CD4-positive, alpha-beta T cell (primary cell): ENCODE measurements at places on chromosomes 4 and X. TPM values are rescaled to one million over a fixed set of nuclear protein-coding genes. Genes with fewer than 3 reads are reported as not detected.

MAPK10 gene
- total RNA-seq: 0.28 TPM

ZDHHC15 gene
- 0.16 TPM for total RNA-seq

CTAG1A gene
- total RNA-seq: not detected

PRMT9 gene
- 21.1 TPM for total RNA-seq

AVPR2 gene
- not detected for total RNA-seq

POU3F4 gene
- total RNA-seq: not detected

GRCh38 chr4:182904211-182904761 is 12.9 kb downstream of the DCTD start:
- H3K4me3 ChIP-seq: no peak overlapping the region
- DNase-seq: no peak
- H3K27ac ChIP-seq: no peak overlapping the region
- no peaks in the 10 kb centered on the region for H3K4me1 ChIP-seq

DNA sequence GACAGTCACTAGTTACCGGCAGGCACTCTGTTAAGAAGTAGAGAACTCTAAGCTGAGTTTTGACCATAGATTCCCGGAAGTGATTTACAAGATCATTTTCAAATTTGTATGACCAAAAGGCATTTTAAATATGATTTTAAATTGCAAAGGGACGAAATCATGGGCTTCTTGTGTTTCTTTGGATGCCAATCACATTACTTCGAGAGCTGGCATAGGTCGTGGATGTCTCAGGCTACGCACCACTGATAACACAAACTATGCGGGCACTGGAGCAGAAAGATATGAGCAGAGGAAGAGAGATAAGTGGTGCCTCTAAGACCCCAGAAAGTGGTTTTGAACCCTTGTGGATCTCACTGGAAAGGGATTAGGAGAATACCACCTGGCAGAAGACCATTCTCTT is 294.2 kb upstream of the FTHL17 start:
- no peaks in the 10 kb centered on the region for H3K27me3 ChIP-seq
- H3K4me1 ChIP-seq: no peaks in the 10 kb centered on the region
- no peak overlapping the region for H3K27ac ChIP-seq
- H3K36me3 ChIP-seq: no peaks in the 10 kb centered on the region
- no peak for DNase-seq

DNA sequence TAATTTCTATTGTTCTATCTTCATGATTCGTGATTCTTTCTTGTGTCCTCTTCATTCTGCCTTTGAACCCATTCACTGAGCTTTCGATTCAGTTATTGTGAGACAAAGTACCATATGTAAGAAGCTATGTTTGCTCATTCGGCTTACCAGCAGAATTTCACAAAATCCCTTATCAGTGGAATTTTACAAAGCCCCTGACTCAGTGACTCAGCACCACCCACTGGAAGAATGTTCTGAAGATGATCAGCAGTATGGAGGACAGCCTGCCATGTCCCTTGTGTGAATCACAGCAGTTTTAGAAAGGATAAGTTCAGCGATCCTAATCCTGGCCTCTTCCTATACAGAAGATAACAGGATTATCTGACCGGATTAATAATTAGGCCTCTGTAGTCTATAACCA is 5.8 kb upstream of the UXT start:
- no peak for DNase-seq
- no peaks in the 10 kb centered on the region for H3K36me3 ChIP-seq
- no peak overlapping the region for H3K27ac ChIP-seq
- H3K4me1 ChIP-seq: peaks cover under 1% of the 10 kb centered on the region
- no peaks in the 10 kb centered on the region for H3K27me3 ChIP-seq

- H3K36me3 ChIP-seq: no peaks in the 10 kb centered on the region
- no peak overlapping the region for H3K27ac ChIP-seq
- DNase-seq: no peak
- H3K4me3 ChIP-seq: no peak overlapping the region
- no peaks in the 10 kb centered on the region for H3K27me3 ChIP-seq
These were observed 145.9 kb downstream of the PPP3CA start for GRCh38 chr4:101201421-101201820.

- H3K36me3 ChIP-seq: no peaks in the 10 kb centered on the region
- H3K4me1 ChIP-seq: no peaks in the 10 kb centered on the region
- H3K4me3 ChIP-seq: no peak overlapping the region
- H3K27ac ChIP-seq: no peak overlapping the region
- H3K27me3 ChIP-seq: no peaks in the 10 kb centered on the region
These were observed 21.1 kb upstream of the FRYL start for GRCh38 chr4:48801016-48801715.

DNA sequence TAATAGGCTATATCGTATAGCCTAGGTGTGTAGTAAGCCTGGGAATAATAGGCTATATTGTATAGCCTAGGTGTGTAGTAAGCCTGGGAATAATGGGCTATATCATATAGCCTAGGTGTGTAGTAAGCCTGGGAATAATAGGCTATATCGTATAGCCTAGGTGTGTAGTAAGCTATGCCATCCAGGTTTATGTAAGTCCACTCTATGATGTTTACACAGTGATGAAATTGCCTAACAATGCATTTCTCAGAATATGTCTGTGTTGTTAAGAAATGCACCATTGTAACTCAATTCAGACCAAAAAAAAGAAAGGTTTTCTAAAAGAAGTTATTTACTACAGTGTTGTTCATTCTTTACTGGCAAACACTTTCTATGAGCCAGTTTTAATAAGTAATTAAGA is 1387.2 kb downstream of the STIM2 start:
- no peak for DNase-seq
- H3K27ac ChIP-seq: no peak overlapping the region
- no peaks in the 10 kb centered on the region for H3K36me3 ChIP-seq
- no peaks in the 10 kb centered on the region for H3K4me1 ChIP-seq
- H3K4me3 ChIP-seq: no peak overlapping the region
- H3K27me3 ChIP-seq: no peaks in the 10 kb centered on the region

DNA sequence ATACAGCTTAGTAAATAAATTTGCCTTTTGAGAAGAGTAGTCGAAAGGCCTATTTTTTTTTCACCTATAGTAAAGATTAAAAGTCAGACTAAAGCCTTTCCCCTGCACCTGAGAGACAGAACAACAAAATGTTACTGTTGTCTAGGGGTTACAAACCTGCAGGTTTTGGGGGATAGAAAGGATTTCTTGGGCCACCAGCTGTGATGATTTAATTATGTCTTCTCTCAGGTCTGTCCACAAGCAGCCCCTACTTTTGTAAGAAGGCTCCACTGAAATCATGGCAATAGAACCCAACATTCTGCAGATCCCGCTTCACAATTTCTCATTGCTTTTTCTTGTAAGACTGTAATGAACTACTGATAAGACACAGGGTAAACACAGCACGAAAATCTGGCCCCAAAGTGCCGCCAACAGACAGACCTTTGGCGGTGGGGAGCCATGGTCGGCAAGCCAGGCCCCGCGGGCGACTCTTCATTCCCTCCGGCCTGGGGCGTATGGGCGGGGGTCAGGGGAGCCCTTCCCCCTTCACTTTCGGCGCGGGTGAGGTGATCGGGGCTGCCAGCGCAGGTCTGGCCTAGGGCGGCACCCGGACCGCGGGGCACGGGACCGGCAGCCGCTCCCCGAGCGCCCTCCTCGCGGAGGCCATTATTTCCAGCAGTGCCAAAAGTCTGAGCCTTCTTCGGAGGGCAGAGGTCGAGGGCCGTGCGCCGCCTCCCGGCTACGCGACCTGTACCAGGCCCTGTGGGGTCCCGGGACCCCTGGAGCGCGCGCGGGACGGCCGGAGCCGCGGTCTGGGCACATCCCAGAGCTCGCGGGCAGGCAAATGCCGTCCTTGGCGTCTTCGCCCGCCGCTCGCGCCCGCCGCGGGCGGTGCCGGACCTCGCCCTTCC is 812 bp upstream of the KDM6A start:
- DNase-seq: peak; percentile 56
- H3K27me3 ChIP-seq: no peaks in the 10 kb centered on the region
- H3K27ac ChIP-seq: peak overlapping the region; percentile 99
- peaks cover 6% of the 10 kb centered on the region for H3K4me1 ChIP-seq
- H3K4me3 ChIP-seq: peak overlapping the region; percentile 82

DNA sequence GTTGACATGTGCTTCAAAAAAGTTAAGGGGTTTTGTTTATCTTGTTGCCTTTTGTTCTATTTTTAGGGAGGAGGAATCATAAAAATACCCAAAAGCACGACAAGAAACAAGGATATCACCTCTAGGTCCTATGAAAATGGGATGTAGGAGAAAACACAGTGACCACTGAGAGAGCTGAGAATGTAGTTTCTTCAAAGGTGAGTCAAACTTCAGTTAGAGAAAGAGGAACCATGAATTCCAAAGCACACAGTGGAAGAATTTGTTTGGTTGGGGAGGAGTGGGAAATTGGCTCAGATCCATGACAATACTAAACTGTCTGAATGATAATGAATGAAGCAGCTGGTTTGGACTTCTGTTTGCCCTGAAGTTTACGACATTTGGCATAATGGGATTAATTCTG is 19.1 kb upstream of the FRYL start:
- no peak overlapping the region for H3K4me3 ChIP-seq
- H3K27ac ChIP-seq: no peak overlapping the region
- no peaks in the 10 kb centered on the region for H3K27me3 ChIP-seq
- H3K36me3 ChIP-seq: no peaks in the 10 kb centered on the region
- DNase-seq: no peak

DNA sequence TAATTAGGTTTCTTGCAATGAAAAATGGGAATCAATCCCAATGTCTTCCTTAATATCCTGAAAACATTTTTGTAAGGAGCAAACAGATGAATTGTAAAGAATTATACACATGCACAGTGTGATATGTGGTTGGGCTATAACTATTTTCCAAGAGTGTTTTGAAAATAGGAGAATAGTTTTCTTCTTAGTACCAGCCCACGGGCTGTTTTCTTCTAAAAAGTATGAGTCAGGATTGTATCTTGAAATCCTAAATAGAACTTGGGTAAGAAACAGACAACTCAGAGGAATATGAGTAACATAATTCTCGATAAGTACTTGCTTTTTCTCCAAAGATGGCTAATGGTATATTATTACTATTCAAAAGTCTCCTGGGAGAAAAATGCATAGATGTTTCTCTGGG is 136.7 kb downstream of the MAGEC2 start:
- no peak overlapping the region for H3K27ac ChIP-seq
- H3K4me1 ChIP-seq: no peaks in the 10 kb centered on the region
- no peak for DNase-seq
- H3K27me3 ChIP-seq: no peaks in the 10 kb centered on the region

- H3K4me1 ChIP-seq: peaks cover 29% of the 10 kb centered on the region
- H3K27me3 ChIP-seq: no peaks in the 10 kb centered on the region
- peaks cover 5% of the 10 kb centered on the region for H3K36me3 ChIP-seq
- DNase-seq: no peak
- H3K27ac ChIP-seq: no peak overlapping the region
These were observed 2.7 kb downstream of the FAM120C start for GRCh38 chrX:54180403-54180802.

- H3K36me3 ChIP-seq: peaks cover 68% of the 10 kb centered on the region
- no peaks in the 10 kb centered on the region for H3K4me1 ChIP-seq
- no peak for DNase-seq
- H3K4me3 ChIP-seq: no peak overlapping the region
- no peaks in the 10 kb centered on the region for H3K27me3 ChIP-seq
These were observed 69.7 kb upstream of the COX18 start for GRCh38 chr4:73139245-73139644.

- no peaks in the 10 kb centered on the region for H3K36me3 ChIP-seq
- no peak overlapping the region for H3K27ac ChIP-seq
- no peaks in the 10 kb centered on the region for H3K27me3 ChIP-seq
- H3K4me3 ChIP-seq: no peak overlapping the region
These were observed 14.6 kb downstream of the CTAG1A start for GRCh38 chrX:154599531-154599930.

DNA sequence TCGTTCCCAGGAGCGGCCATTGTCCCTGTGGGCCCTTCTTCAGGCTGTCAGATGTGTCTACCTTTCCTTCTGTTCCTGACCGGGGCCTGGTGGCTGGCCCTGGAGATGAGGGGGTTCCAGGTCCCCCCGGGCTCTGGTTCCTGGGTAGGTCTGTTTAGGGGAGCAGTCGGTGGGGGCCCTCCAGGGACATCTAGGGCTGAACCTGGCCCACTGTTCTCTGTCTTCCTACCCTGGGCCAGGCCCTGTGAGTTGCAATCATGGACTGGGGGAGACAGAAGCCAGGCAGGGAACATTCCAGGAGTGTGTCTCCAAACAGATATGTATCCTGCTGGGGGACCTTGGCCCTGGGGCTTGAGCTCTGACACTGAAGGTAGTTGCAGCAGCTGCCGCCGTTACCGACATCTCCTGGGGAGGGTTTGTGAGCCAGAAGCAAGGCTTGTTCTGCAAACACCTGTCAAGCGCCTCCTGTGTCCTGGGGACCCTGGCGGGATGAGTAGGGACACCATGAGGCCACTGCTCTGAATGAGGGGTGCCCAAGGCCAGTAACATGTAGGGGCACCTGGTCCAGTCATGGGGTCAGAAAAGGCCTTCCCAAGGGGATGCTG is 49.5 kb upstream of the ADRA2C start:
- no peak overlapping the region for H3K4me3 ChIP-seq
- no peaks in the 10 kb centered on the region for H3K36me3 ChIP-seq
- no peak overlapping the region for H3K27ac ChIP-seq
- no peaks in the 10 kb centered on the region for H3K4me1 ChIP-seq
- H3K27me3 ChIP-seq: peaks cover 19% of the 10 kb centered on the region

- no peak overlapping the region for H3K4me3 ChIP-seq
- no peaks in the 10 kb centered on the region for H3K36me3 ChIP-seq
These were observed 57.7 kb upstream of the EFHC2 start for GRCh38 chrX:44401151-44401550.

- peaks cover 6% of the 10 kb centered on the region for H3K4me1 ChIP-seq
- H3K4me3 ChIP-seq: no peak overlapping the region
- H3K36me3 ChIP-seq: peaks cover 35% of the 10 kb centered on the region
- H3K27ac ChIP-seq: no peak overlapping the region
- no peaks in the 10 kb centered on the region for H3K27me3 ChIP-seq
These were observed 34.5 kb downstream of the TNIP2 start for GRCh38 chr4:2721586-2721985.

- no peak for DNase-seq
- no peaks in the 10 kb centered on the region for H3K27me3 ChIP-seq
- peaks cover 24% of the 10 kb centered on the region for H3K36me3 ChIP-seq
These were observed 523.1 kb downstream of the INPP4B start for GRCh38 chr4:142322996-142323395.

- no peaks in the 10 kb centered on the region for H3K36me3 ChIP-seq
- no peak overlapping the region for H3K4me3 ChIP-seq
- H3K27me3 ChIP-seq: no peaks in the 10 kb centered on the region
These were observed 11.1 kb upstream of the GPM6A start for GRCh38 chr4:175823015-175823742.

DNA sequence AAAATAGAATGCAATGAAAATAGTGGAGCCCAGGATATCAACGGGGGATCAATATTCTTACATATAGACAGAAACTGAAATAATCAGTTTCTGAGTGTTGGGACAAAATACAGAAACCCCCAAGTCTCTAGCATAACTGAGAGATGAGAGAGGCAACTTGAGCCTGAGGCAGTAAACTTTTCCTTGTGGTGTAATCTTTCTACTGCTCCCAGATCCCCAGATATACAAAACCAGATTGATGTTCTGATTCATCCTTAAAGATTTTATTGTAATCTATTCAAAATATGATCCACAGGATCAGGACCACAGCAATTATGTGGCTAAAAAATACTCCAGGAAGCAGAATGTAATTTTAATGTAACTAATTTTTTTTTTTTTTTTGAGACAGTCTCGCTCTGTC is 2282.6 kb downstream of the ARAP2 start:
- H3K27me3 ChIP-seq: no peaks in the 10 kb centered on the region
- H3K4me3 ChIP-seq: no peak overlapping the region
- no peak for DNase-seq
- no peaks in the 10 kb centered on the region for H3K4me1 ChIP-seq
- no peaks in the 10 kb centered on the region for H3K36me3 ChIP-seq

GRCh38 chrX:133818019-133818418 is 167.4 kb downstream of the GPC3 start:
- no peaks in the 10 kb centered on the region for H3K27me3 ChIP-seq
- H3K27ac ChIP-seq: no peak overlapping the region
- H3K4me3 ChIP-seq: no peak overlapping the region
- no peaks in the 10 kb centered on the region for H3K4me1 ChIP-seq
- DNase-seq: no peak
